Activated T-helper 1 cell treated with anti-CD3 and anti-CD28 coated beads, Interleukin-12 subunit alpha, Interleukin-12 subunit beta, Interleukin-2, Interleukin-4 antibody, amounts not matched to agents 30 ng/mL and 10 ng/mL and 1 ng/mL, durations not matched to agents 14 hours and 24 hours and 36 hours (primary cell): ENCODE measurements at places on chromosomes 1 and 21.

- DNase-seq, result no peak
Observed at GRCh38 chr1:19661721-19662228, 2.9 kb upstream of the HTR6 start.

GRCh38 chr1:200979574-200980451 is 43.7 kb downstream of the KIF21B start:
- peak; percentile 26 for DNase-seq

DNA sequence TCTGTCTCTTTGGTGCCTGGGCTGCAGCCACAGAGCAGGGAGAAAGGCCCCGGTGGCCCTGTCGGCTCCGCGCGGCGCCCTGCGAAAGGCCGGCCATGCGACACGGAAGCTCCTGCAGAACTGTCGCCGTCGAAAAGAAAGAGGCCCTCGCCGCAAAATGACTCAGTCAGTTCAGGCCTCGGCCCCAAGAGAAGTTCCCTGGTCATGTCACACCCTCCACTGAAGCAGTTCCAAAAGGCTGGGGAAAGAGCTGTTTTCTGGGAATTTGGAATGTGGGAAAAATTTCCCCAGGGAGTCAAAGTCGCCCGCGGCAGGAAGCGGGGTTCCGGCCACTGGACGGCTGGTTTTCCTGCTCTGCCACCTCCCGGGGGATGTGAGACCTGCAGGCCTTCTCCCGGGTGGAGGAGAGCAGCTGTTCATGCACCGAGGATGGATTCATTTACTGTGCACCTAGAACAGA is 115.8 kb upstream of the ZNF678 start:
- DNase-seq, result no peak

DNA sequence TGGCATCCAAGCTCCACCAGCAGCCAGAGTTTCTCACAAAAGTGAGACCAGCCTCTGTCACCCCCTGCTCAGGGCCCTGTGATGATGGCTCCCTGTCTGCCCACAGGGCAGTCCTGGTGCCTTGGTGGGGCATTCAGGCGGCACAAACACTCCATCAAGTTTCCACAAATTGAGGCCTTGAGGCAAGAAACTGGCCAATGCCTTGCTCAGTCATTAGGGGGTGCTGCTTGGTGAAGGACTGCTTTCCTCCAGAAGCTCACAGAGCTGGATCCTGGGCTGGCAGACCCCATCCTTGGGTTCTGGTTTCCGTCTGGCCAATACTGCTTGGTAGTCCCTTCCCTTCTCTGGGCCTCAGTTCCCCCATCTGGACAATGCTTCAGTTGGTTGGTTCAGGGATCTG is 12.5 kb upstream of the AHDC1 start:
- no peak for DNase-seq

DNA sequence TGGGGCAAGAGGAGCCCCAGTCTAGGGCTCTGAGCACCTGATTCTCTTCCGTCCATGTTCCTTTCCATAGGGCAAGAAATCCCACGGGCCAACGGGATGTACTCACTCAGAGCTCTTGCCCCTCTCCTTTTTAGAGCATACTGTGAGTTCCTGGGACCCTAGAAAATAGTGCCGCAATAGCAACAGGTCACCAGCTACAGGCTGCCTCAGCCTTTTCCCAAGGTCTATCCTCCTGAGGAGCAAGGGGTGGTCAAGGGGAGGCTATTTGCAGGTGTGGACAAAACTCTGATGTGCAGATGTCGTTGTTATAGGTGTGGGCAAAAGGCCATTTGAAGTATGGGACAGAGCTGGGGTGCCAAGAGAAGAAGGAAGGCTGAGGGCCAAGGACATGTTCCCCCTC is 1.6 kb upstream of the QSOX1 start:
- DNase-seq, result no peak

DNA sequence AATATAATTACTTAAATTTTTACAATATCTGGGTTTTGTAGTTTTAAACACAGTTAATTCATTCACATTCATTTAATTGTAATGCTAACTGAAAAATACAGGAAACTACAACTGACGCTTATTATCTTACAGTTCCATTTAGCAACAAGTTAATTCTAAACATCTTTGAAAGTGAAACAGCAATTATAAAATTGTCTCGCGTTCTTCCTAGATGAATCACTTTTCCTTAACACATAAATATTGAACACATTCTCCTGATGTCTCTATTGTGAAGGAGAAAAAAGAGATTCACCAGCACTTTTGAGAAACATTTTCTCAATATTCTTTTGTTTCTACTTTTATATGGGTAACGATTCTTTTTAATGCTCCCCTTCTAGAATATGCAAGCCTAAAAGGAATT is 6.4 kb downstream of the PTGFR start:
- no peak for DNase-seq

GRCh38 chr21:36727866-36728265 is 29.0 kb downstream of the SIM2 start:
- DNase-seq, result no peak

GRCh38 chr1:207822124-207822601 is 70.3 kb downstream of the CD46 start:
- no peak for DNase-seq

- no peak for DNase-seq
Observed at GRCh38 chr1:183515002-183515689, 42.8 kb downstream of the SMG7 start.

DNA sequence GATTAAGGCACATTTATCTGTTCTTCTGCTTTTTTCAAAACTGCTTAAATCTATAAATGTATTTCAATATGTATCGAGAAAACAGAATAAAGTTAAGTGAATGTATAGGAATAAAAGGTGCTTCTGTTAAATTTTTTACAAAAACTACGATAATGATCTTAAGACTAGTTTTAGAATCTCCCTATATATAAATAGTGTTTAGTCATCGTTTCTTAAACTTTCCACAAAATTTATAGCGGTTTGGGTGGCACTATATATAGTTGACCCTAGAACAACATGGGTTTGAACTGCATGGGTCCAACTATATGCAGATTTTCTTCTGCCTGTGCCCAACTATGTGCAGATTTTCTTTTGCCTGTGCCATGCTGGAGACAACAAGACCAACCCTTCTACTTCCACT is 125.7 kb downstream of the CRB1 start:
- no peak for DNase-seq

DNA sequence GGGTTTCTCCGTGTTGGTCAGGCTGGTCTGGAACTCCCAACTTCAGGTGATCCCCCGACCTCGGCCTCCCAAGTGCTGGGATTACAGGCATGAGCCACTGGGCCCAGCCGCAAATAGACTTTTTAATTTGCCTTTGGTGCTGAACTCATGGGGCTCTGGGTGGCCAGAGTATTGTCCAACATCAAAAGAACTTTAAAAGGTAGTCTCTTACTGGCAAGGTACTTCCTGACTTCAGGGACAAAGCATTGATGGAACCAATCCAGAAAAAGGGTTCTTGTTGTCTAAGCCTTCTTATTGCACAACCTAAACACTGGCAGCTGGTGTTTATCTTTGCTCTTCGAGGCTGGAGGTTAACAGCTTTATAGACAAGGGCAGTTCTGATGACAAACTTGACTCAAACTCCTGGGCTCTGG is 3.8 kb upstream of the KTI12 start:
- DNase-seq, result no peak

DNA sequence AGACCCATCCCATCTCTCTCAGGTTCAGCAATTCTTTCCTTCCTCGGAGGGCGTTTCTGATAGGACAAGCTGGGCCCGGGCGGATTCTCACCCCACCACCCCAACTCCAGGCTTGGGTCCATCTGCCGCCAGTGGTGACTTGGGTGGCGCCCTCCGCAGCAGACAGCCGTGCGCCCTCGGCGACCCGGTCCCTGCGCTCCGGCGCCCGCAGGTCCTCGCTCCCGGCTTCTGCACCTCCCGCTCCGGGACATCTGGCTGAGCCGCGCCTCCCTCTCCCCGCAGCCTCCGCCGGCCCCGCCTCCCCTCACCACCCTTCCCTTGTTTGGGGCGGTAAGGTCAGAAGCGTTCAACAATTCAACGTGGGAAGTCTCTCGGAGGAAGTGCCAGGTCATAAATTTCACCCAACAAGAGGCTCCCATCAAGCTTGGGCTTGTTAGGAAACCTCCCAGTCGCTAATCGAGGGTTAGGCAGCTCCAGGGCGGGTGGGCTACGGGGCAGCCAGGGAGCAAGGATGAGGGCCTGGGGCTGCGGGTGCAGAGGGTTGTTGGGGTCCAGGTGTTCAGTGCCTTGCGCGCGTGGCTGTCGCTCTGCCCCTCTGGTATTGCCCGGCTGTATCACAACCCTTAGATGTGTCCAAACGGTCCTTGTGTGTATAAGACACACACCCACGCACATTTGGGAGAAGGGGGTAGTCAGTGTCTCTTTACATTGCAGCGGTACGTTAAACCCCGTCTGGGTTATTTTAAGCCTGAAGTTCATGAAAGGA is 39.8 kb downstream of the OLIG1 start:
- no peak for DNase-seq

DNA sequence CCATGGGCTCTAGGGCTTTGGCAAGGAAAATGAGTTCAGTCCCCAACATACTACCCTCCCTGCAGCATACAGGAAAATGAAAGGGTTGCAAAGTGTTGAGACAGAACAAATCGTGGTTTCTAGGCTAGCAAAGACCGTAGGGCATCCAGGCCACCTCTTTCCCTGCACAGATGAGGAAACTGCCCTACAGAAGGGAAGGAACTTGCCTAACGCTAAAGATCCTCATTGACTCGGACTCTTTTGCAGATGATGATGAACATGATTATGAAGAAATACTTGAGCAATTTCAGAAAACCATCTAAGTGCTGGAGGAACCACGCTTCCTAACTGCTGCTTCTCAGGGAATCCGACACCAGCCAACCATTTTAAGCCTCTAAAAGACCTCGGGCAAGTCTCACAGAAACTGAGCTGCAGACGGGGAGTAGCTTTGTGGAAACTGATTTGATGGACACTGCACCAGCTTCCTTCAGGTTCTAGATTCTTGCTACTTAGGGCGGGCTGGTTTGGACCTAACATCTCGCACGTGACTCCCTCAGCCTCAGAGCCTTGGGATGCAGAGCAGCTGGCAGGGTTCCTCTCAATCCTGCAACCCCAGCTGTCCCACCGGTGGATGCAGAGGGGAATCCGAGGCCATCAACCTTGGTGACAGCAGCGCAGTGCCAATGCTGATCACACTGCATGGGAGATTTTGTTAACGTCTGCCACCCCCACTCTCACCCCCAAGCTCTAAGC is 13.4 kb downstream of the THEMIS2 start:
- DNase-seq, result no peak

- DNase-seq, result no peak
Observed at GRCh38 chr1:26858160-26858559, 4.8 kb upstream of the SFN start.

DNA sequence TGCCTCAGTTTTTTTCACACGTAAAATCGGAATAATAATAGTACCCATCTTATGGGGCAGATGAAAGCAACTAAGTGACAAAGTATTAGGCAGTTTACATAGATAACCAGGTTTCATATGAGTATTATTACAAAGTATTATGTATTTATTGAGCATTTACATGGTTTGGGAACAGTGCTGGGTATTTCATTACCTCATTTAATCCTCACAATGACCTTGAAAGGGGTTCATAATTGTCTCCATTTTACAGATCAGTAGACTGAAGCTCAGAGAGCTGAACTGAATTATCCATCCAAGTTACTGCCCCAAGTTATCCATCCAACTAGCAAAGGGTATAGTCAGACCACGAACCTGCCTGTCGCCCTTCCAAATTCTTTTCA is 21.2 kb downstream of the TCEA3 start:
- no peak for DNase-seq

DNA sequence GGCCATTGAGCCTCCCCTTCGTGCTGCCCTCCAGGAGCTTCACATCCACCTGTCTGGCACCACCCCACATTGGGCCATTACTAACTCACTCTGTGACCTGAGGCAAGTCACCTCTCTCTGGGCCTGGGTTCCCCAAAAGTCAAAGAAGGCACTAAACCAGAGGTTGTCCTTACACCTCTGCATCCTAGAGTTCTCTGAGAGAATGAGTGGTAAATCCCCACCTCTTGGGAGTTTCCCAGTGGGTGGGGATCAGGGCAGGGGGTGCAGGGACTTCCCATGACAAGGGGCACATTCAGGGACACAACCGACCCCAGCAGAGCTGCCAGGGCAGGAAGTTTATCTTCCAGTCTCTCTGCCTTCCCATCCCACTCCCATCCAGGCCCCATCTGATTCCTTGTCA is 99.7 kb downstream of the EPHB2 start:
- DNase-seq, result no peak

- no peak for DNase-seq
Observed at GRCh38 chr1:172726740-172727139, 67.8 kb downstream of the FASLG start.

- peak; percentile 11 for DNase-seq
Observed at GRCh38 chr21:21200103-21200938, 202.1 kb downstream of the NCAM2 start.

GRCh38 chr1:119987112-119987511 is 82.3 kb downstream of the NOTCH2 start:
- no peak for DNase-seq

DNA sequence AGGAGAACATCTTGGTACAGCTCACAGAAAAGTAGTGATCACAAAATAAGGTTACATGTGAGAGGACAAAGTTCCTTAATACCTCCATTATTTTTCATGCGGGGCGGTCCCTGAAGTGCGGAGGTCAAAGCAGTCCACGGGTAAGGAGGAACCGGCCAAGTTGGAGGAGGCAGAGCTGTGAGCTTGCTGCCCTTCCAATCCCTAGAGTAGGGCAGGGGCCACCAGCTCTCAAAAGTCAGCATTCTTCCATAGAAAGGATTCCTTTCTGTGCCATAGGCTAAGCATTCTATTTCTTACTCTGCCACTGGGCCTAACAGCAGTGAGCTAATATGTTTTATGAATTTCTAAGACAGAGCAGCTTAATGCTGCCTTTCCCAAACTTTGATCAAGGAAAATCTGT is 50.9 kb upstream of the USP1 start:
- no peak for DNase-seq

- DNase-seq, result no peak
Observed at GRCh38 chr1:157551694-157552693, at the start of gene FCRL5. FCRL5 (minus strand) TSS chr1:157552515; CDS start chr1:157552362, 153 bp downstream.

- DNase-seq, result no peak
Observed at GRCh38 chr21:35484851-35485250, 435.7 kb upstream of the RUNX1 start.

DNA sequence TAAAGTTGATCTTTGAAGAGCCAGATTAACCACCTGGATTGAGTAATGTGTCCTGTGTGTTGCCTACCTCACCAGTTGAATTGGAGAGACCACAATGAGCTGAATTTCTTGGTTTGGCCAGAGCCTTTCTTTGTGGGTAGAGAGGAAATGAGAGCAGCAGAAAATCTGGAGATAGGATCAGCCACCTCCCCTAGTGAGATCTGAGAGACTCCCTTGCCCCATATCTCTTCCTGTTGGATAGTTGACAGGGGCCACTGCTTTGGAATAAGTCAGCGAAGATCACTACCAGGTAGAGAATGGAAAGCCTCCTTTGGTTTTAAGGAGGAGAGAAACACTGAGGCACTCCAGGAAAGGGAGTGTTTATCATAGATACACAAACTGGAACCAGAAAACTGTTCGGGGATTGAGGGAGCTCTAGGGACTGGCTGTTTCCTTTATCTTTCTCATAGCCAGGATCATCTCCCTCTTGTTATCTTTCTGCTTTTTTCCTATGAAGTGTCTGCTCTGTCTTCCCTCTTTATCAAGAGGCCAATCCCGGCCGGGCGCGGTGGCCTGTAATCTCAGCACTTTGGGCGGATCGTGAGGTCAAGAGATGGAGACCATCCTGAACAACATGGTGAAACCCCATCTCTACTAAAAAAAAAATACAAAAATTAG is 21.3 kb upstream of the ZNF326 start:
- DNase-seq, result no peak

- DNase-seq, result no peak
Observed at GRCh38 chr21:25700741-25701140, 34.0 kb downstream of the ATP5PF start.
